ENCODE measurements at places on chromosomes 12 and 14.

DNA sequence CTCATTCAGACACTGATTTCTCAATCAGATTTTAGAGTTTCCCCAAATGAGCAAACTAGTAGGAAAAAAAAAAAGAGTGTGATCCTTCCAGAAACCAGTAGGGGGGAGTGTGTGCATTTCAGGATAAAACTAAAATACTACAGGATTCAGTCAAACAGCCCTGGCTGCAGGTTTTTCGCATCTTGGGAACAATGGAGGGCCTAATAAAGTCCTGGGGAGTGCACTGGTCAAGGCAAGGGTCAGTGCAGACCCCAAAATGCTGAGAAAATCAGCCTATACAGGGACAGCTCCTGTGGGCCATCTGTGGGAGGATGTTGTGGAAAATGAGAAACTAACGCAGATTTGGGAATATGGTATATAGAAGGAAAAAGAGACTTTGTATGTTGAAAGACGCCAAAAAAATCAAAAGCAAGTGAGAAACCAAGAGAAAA, 22.2 kb upstream of the ABCD4 start:
- DNase-seq = no peak

DNA sequence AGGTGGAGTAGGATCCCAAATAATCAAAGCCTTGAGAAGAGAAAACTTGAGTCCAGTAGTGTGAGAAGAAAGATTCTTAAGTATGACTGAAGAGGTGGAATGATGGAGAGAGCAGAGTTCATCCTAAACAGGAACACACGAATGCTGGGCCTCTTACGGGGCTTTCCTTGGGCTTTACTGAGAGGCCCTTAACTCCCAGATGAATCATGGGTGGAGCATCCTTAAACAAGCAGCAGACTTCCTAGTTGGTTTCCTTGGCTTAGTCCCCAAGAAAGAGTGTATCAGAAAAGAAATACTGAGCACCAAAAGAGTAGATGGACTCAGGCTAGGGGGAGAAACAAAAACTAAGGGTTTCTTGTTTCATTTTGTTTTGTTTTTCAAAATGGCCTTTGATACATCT, 132.5 kb downstream of the GPR135 start:
- no peak for DNase-seq

- DNase-seq = no peak
Measured at GRCh38 chr14:65303190-65303898, 109.2 kb upstream of the FUT8 start.

DNA sequence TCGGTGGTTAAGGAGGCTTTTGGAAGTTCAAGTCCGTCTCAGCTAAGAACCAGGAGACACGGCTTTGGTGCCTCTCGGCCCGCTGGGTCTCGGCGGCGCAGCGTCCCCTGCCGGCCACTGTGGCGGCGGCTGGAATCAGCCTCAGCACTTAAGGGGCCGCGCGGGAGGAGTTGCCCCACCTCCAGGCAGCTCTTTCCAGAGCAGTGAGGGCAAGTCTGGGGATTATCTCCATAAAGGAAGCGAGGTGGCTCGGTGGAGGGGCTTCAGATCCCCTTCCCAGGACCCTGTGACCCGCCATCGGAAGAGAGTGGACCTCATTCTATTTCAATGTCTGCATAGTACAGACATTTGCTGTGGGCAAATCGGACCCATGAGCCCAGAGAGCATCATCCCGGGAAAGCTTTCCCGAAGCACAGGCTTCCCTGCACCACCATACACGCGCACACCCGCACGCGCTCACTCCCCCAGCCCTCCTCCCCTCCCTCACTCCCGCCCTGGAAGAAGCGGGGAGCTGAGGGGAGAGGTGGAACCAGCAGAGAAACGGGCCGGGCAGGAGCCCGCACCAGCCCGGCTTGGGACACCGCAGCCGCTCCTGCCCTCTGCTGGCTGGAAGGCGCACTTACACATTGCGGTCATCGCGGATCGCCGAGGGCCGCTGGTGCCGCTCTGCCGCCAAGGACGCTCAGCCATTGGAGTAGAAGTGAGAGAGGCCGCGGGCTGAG, 15.9 kb downstream of the RNASE2 start:
- peak; percentile 57 for DNase-seq

DNA sequence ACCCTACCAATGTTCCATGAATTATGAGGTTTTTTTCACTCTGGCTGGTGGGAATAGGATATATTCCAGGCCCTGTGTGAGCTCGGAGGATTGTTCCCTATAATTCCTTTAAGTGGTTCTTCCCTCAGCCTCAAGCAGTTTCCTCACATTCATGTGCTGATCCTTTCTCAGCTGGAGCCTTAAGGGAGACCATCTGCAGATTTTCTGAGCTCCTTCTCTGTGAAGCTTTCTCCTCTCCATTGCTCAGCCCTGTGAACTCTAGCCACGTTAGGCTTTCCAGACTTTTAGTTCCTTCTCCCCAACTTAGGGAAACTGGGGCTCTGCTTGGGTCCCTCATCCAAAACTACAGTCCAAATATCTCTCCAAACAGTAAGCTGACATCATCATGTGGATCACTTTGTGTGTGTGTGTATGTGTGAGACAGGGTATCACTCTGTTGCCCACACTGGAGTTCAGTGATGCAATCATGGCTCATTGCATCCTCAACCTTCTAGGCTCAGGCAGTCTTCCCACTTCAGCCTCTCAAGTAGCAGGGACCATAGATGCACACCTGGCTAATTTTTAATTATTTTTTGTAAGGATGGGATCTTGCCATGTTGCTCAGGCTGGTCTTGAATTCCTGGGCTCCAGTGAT, 219.5 kb upstream of the OTX2 start:
- no peak for DNase-seq

GRCh38 chr12:53807322-53807860, 55.6 kb upstream of the CISTR start:
- no peak for DNase-seq

DNA sequence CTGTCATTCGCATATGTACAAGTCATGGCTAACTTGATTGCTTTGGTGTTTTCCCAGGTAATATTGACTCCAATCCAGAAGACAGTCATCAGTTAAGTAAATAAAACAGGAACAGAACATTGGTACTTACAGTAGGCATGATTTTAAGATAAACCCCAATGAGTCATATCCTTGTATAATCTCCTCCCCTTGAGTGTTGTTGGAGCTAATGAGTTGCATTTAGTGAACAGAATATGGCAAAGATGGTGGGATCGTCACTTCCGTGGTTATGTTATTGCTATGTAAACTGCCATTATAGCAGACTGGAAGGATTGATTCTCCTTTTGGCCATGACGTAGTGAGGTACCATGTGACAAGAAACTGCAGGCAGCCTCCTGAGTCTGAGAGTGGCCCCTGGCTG, 102.2 kb downstream of the TMX1 start:
- peak; percentile 31 for DNase-seq

DNA sequence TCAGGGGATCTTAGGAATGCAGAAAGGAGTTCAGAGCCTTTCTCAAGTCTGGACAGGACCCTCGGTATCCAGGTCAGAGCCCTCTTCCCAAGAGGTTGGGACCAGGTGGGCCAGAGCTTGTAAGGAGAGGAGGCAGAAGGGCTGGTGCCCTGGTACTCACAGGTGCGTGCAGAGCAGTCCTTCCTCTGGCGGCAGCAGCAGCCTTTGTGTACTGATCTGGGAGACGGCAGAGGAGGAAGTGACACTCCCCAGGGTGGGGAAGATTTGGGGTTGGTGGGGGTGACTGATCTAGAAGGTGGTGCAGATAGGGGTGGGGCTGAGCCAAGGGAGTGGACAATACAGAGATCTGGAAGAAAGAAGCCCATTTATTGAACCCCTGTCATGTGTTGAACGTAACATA, at the start of gene ITGB7:
TSS of gene ITGB7 (minus strand) at position 210 of the 400 bp plus-strand sequence. CDS start 6,808 bp downstream, outside the sequence.
- no peak for DNase-seq

DNA sequence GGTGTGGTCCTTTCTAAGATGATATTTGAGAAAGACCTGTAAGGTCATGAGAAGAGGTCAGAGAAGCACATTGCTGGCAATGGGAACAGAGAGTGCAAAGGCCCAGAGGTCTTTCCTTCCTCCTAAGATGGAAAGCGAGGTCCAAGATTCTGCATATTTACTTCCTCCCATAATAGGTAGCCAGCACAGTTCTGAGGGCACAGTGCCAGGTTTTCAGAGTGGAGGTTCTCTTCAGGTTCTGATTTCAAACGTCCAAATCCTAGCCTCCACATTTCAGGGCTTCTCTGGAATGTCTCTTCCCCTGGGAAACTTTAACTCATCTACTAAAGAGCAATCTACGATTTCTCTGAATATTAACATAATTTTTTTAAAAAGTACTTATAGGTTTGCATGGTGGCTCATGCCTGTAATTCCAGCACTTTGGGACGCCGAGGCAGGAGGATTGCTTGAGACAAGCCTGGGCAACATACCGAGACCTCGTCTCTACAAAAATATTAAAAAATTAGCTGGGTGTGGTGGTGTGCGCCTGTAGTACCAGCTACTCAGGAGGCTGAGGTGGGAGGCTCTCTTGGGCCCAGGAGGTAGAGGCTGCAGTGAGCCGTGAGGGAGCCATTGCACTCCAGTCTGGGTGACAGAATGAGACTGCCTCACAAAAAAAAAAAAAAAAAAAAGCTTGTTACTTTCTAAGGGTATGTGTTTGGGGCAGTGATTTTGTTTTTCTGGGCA, 526 bp upstream of the MRPL42 start:
- DNase-seq = no peak

DNA sequence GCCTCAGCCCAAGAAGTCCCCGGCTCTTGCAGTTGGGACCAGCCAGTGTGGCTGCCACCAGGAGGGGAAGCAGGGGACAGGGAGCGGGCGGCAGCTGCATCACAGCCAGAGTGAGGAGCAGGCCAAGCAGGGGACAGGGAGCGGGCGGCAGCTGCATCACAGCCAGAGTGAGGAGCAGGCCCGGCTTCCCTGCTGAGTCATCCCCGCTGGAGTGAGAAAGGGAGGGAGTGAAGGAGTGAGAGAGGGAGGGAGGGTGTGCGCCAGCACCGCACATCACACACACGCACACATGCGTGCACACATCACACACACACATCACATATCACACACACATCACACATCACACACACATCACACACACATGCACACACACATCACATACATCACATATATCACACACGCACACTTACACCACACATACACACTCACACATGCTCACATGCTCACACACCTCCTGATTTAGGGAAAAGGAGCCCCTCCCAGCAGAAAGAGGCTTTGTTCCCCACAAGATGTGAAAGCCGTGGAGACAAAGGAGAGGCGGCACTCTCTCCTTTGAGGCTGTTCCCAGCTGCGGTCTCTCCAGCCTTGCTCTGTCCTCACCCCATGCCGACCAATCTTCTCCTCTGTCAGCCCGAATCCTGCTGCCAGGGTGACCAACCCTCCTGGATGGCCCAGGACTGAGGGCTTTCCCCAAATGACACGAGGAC, 16.7 kb upstream of the ZDHHC22 start:
- DNase-seq = no peak

DNA sequence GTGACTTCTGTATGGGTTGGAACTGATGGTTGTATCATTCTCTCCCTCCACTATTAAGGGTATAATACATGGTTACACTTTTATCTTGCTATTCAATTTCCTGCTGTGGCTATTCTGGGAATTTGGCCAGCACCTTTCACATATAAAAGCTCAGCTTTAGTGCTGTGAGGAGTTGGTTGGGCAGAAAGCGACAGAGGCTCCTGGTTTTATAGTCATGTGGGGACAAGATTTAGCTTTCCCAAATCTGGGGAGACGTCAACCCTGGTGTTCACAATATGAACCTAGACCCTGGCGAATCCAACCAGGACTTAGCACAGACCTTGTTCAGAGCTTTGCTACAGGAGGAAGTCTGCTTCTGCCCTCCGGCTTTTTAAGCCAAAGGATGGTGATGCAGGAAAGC, 36.5 kb downstream of the FOS start:
- no peak for DNase-seq

- DNase-seq = no peak
Measured at GRCh38 chr12:106032623-106032925, 106.2 kb downstream of the NUAK1 start.

- no peak for DNase-seq
Measured at GRCh38 chr12:83141460-83141994, 454.8 kb downstream of the TMTC2 start.

DNA sequence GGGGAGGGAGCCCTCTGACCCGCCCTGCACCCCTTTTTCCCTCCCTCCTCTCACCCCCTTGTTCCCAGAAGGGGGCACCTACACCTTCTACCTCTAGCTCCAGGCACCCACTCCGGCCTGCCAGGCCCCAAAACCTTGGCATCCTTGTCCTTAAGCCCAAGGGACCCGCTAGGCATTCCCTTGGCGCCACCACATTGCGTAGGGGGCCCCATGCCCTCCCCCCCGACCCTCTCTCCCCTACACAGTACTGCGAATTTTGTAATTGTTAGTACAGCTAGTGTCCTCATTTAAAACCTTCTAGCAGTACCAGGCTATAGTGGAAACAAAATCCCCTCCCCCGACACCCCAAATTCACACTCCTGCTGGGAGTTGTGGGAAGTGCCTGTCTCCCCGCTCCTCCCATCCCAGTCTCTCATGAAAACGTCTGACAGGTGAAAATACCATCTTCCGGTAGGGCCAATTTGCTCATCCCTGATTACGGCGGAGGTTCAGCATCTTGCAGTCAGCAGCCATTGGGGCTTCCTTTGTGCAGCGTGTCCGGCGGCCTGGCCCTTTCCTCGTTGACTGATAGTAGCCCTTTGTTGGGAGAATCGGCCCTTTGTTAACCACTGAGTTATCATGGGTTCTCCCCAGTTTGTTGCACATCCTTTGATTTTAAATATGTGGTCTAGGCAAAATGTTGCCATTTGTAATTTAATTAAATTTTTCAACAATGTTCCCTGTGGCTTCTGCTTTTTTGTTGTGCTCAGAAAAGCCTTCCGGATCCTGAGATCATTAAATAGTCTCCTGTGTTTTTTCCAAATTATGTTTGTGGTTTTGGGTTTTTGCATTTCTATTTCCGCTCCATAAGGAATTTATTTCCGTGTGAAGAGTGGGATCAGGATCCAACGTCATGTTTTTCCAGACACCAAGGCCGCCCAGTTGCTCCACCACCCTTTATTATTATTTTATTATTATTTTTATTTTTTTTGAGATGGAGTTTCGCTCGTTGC, 7.9 kb upstream of the CEP170B start:
- DNase-seq = no peak

DNA sequence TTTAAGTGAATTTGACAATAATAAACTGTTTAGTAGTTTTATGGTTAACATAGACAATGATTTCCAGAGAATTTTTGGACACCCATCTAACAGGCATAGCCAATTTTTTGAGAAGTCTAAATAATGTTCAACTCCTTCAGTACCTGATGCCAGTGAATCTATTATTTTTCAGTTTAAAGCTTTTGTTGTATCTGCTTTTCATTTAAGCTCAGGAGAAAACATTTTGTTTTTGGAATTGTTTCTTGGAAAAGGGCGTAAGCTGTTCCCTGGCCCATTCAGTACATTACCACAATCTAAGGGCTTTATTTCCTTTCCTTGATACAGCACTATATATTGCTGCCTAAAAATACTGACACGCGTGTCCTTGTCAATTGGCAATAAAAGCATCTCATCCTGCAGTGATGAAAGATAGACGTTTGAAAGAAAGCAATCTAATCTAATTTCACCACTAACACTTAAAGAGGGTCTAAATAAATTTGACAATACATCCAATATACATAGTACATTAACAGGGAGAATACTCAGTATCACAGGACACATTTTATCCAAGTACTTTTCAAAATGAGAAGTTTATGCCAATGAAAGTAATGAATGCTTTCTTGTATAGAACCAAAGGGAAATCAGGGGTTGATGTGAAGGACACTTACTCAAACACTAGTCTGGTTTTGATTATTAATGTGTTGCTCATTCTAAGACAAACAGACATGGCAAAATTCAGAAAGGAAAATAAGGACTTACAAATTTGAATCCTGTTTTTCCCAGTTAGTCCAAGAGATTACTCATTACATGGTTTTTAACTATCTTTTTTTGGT, 104.2 kb upstream of the LGR5 start:
- DNase-seq = no peak

- no peak for DNase-seq
Measured at GRCh38 chr14:96741151-96741977, 55.8 kb upstream of the VRK1 start.

GRCh38 chr12:24937553-24938244, 11.2 kb downstream of the BCAT1 start:
- no peak for DNase-seq
